ENCODE measurements at places on chromosomes 2 and 18. TPM values are rescaled to one million over a fixed set of nuclear protein-coding genes. Genes with fewer than 3 reads are reported as not detected.

The LIMS2 gene
- total RNA-seq = 7.8 TPM

The SERPINB10 gene
- total RNA-seq = not detected

The ZNF513 gene
- 7.3 TPM for total RNA-seq

The AGAP1 gene
- total RNA-seq = 9.8 TPM

The SF3B6 gene
- 191 TPM for total RNA-seq

The IL1F10 gene
- not detected for total RNA-seq

The INPP4A gene
- 11.2 TPM for total RNA-seq

The CCDC68 gene
- 7.4 TPM for total RNA-seq

The CNDP1 gene
- not detected for total RNA-seq

The RAB27B gene
- total RNA-seq = 1.7 TPM

The ATOH8 gene
- 17.0 TPM for total RNA-seq

The CD207 gene
- not detected for total RNA-seq

The OTOS gene
- total RNA-seq = not detected

The ARHGEF4 gene
- 5.2 TPM for total RNA-seq

The SLC8A1 gene
- total RNA-seq = 112 TPM

The ALK gene
- 0.27 TPM for total RNA-seq

The TIMM21 gene
- total RNA-seq = 6.5 TPM

The FMNL2 gene
- total RNA-seq = 28.0 TPM

The GNLY gene
- not detected for total RNA-seq

The TCF23 gene
- total RNA-seq = not detected

The KANSL1L gene
- total RNA-seq = 28.2 TPM

The NIF3L1 gene
- total RNA-seq = 8.4 TPM

The AQP12A gene
- not detected for total RNA-seq

The NBAS gene
- 76.0 TPM for total RNA-seq

The UGT1A10 gene
- 0.41 TPM for total RNA-seq

The RAB6C gene
- total RNA-seq = not detected

The SMAD2 gene
- total RNA-seq = 58.7 TPM

The RND3 gene
- total RNA-seq = 321 TPM

The PAIP2B gene
- total RNA-seq = 1.6 TPM

The DSG4 gene
- not detected for total RNA-seq

The TEKT4 gene
- not detected for total RNA-seq

The CD8B2 gene
- not detected for total RNA-seq

The GAREM2 gene
- 0.57 TPM for total RNA-seq

The RIF1 gene
- total RNA-seq = 122 TPM

The GALNT5 gene
- total RNA-seq = 11.4 TPM

The GRB14 gene
- total RNA-seq = 6.9 TPM

The DSC1 gene
- total RNA-seq = 0.25 TPM

The DSEL gene
- total RNA-seq = 108 TPM

The INHA gene
- 0.18 TPM for total RNA-seq

The CCDC74A gene
- 15.1 TPM for total RNA-seq

The HOXD13 gene
- not detected for total RNA-seq

The SDC1 gene
- total RNA-seq = 4.6 TPM

The REG3G gene
- total RNA-seq = not detected

The DNAJC5G gene
- not detected for total RNA-seq
